T-cell (primary cell): ENCODE measurements at places on chromosomes 12 and 14.

DNA sequence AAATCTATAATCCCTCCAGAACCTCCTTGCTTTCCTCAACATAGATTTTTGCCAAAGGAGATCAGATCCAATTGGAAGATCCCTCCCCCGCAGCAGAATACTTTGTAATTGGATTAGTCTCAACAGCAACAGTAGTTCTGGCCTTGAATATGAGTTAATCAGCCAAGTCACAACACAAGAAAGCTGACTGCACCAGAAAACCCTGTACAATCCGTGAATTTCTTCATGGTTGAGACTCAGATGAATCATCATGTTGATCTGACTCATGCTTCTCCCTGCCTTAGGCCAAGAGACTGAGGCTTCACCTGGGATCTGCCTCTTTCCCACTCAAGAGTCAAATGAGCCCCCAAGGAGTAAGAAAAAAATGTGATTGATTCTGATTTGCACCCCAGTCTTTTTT is 3.0 kb upstream of the METTL17 start:
- no peak overlapping the region for H3K27ac ChIP-seq
- H3K36me3 ChIP-seq = peaks cover 1% of the 10 kb centered on the region
- H3K4me1 ChIP-seq = peaks cover 10% of the 10 kb centered on the region
- no peak overlapping the region for H3K4me3 ChIP-seq

DNA sequence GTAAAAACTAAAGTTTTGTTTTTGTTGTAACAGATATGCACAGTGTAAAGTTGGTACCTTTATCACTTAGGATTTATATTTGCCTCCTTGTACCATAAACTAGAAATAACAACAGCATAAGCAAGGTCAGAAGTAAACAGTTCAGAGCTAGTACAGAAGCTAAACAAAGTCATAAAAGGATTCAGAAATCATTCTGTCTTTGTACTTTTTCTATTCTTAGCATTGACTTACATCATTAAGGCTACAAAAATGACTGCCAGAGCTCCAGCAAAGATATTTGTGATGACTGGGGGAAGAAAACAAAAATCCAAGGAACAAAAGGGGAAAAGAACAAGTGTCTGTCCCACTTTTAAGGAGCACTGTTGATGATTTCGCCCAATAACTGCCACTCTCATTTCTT is 347.2 kb downstream of the CCDC91 start:
- H3K27ac ChIP-seq = no peak overlapping the region
- DNase-seq = no peak
- no peaks in the 10 kb centered on the region for H3K4me1 ChIP-seq
- no peaks in the 10 kb centered on the region for H3K27me3 ChIP-seq

GRCh38 chr12:116282371-116283286 is 5.1 kb upstream of the MED13L start:
- peaks cover 11% of the 10 kb centered on the region for H3K4me1 ChIP-seq
- H3K27ac ChIP-seq = no peak overlapping the region
- peak overlapping the region; percentile 19 for H3K4me3 ChIP-seq
- DNase-seq = no peak

DNA sequence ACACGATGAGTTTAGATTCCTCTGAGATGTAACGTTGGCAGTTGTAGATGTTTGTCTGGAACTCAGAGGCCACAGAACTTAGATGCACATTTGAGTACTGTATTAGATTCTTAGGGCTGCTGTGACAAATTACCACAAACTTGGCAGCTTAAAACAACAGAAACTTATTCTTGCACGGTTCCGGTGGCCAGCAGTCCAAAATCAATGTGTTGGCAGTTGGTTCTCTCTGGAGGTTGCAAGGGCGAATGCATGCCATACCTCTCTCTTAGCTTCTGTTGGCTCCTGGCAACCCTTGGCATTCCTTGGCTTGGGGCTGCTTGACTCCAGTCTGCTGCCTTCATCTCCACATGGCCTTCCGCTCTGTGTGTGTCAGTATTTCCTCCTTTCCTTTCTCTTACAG is 118.9 kb downstream of the C12orf75 start:
- no peaks in the 10 kb centered on the region for H3K4me1 ChIP-seq
- H3K27ac ChIP-seq = no peak overlapping the region
- H3K4me3 ChIP-seq = no peak overlapping the region
- no peaks in the 10 kb centered on the region for H3K36me3 ChIP-seq
- DNase-seq = no peak

GRCh38 chr14:104158827-104159798 is 20.7 kb downstream of the KIF26A start:
- DNase-seq = no peak
- no peaks in the 10 kb centered on the region for H3K36me3 ChIP-seq
- no peaks in the 10 kb centered on the region for H3K27me3 ChIP-seq

GRCh38 chr12:54857406-54857805 is 3.1 kb downstream of the MUCL1 start:
- no peak overlapping the region for H3K27ac ChIP-seq
- no peak for DNase-seq
- H3K36me3 ChIP-seq = no peaks in the 10 kb centered on the region
- no peaks in the 10 kb centered on the region for H3K27me3 ChIP-seq
- no peaks in the 10 kb centered on the region for H3K4me1 ChIP-seq
- H3K4me3 ChIP-seq = no peak overlapping the region

GRCh38 chr12:53218551-53219291 is 11.7 kb upstream of the ITGB7 start:
- H3K36me3 ChIP-seq = peaks cover 19% of the 10 kb centered on the region
- DNase-seq = no peak
- peaks cover 40% of the 10 kb centered on the region for H3K4me1 ChIP-seq
- peak overlapping the region; percentile 92 for H3K27ac ChIP-seq

DNA sequence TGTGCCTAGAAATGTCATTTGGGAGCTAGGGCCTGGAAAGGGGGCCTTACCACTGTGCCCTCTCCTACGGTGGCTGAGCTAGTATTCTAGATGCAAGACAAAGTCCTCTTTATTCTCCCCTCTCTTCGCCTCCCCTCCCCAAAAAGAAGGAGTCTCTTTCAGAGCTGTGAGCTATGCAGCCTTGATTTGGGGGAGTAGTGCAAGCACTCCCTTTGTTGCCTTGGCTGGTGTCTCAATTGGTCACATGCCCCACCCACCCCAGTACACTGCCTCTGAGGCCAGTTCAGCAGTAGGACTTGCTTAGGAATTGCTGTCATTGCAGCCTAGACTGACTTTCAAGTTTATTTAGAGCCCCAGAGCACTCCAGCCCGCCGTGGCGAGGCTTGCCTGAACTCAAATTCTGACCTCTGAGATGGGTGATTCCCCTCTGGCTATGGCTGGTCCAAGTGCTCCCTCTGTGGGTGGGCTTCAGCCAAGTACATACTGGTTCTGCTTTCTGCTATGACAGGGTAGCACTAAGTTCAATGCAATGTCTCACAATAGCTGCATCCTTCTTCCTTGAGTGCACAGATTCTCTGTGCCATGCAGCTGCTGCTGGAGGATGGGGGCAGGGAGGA is 37.0 kb upstream of the FBXO33 start:
- H3K4me1 ChIP-seq = no peaks in the 10 kb centered on the region
- H3K27ac ChIP-seq = no peak overlapping the region
- H3K4me3 ChIP-seq = no peak overlapping the region
- peak; percentile 19 for DNase-seq

DNA sequence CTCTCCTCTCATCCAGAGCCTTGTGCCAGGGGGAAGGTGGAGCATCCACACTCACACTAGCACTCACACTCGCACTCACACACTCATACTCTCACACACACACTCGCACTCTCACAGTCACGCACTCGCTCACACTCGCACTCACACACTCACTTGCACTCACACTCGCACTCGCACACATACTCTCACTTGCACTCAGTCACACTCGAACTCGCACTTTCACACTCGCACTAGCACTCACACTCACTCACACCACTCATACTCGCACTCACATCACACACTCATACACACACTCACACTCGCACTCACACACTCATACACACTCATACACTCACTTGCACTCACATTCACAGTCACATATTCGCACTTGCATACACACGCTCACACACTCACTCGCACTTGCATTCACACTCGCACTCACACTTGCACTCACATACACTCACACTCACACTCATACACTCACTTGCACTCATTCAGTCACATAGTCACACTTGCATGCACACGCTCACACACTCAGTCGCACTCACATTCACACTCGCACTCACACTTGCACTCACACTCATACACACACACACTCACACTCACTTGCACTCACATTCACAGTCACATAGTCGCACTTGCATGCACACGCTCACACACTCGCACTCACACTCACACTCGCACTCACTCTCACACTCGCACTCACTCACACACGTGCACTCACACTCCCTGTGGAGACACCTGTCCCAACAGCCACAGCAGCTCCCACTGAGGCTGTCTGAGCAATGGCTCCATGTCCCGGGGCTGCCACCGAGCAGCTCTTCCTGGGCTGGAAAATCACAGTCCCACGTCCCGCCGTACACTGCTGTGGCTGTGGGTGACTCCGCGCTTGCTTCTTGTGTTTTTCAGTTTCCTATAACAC is 12.3 kb upstream of the RIMBP2 start:
- peaks cover 11% of the 10 kb centered on the region for H3K27me3 ChIP-seq
- H3K4me1 ChIP-seq = no peaks in the 10 kb centered on the region
- no peak overlapping the region for H3K4me3 ChIP-seq
- H3K36me3 ChIP-seq = no peaks in the 10 kb centered on the region
- H3K27ac ChIP-seq = no peak overlapping the region
- no peak for DNase-seq

DNA sequence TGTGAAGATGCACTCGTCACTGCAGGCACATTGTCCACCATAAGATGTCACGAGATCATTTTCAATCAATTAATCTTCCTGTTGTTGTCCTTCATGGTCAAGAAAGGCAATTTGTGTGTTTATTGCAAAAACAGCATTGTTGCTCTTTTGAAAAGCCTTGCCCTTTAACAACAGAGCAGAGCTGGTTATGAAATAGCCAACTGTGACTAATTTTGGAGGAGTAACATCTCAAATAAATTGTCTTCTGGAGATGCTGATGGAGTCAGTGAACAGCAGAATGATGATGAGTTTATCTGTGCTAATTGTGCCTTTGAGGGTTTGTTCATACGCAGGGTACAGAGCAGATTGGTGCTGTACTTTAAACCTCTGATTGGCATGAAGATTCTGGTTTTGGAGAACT is 88.3 kb upstream of the E2F7 start:
- no peaks in the 10 kb centered on the region for H3K36me3 ChIP-seq
- no peaks in the 10 kb centered on the region for H3K4me1 ChIP-seq
- no peak for DNase-seq
- H3K27ac ChIP-seq = no peak overlapping the region

DNA sequence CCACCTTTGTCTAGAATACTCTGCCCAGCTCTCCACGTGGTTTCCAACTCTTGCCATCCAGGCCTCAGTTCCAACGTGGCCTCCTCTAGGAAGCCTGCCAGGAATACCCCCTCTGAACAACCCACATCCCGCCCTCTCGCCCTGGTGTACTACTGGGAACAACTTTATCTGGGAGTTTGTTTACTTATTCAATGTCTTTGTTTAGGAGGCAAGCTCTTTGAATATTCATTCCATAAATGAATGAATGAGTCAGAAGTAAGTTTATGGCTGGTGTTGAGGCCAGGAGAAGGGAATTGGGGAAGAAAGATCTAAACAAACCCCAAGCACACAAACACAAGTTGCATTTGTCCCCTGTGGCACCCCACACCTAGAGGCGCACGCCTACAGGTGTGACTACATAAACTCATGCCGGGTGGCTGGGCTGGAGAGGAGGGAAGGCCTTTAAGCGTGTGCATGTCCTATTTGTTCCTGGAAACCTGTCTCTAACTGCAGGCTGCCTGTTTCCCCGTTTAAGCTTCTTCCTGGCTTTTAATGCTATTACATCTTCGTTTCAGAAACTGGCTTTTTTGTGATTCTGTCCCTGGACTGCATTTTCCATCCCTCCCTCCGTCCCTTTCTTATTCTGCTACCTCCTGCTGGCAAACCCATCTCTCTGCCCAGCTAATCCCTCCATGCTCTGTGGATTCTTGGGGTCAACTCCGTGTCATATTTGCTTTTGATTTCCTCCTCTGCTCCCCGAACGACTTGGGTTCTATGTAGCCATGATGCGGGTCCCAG is 57.9 kb downstream of the FZD10 start:
- no peak overlapping the region for H3K27ac ChIP-seq
- H3K4me1 ChIP-seq = no peaks in the 10 kb centered on the region
- no peaks in the 10 kb centered on the region for H3K36me3 ChIP-seq
- H3K27me3 ChIP-seq = peaks cover 27% of the 10 kb centered on the region
- no peak overlapping the region for H3K4me3 ChIP-seq

DNA sequence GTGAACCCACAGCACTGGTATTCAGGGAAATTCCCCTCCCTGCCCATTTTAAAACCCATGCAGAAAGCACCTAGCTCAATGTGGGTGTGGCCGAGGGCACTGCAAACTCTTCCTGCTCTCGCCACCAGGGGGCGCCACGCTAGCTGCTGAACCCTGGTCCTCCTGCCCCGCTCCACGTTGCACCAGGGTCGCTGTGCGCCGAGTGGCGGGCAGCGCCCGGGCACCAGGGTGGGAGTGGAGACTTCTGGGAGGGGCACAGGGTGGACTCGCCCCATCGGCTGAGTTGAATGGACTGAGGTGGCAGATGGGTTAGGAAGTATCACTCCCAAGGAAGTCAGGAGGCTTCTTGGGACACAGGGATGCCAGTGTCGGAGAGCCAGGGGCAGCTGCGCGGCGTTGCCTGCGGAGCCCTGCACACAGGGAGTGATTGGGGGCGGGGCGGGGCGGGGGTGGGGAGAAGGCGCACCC is 48.1 kb upstream of the BCL11B start:
- no peaks in the 10 kb centered on the region for H3K36me3 ChIP-seq
- no peaks in the 10 kb centered on the region for H3K4me1 ChIP-seq
- H3K27me3 ChIP-seq = peaks cover 26% of the 10 kb centered on the region
- H3K27ac ChIP-seq = no peak overlapping the region
- no peak overlapping the region for H3K4me3 ChIP-seq

DNA sequence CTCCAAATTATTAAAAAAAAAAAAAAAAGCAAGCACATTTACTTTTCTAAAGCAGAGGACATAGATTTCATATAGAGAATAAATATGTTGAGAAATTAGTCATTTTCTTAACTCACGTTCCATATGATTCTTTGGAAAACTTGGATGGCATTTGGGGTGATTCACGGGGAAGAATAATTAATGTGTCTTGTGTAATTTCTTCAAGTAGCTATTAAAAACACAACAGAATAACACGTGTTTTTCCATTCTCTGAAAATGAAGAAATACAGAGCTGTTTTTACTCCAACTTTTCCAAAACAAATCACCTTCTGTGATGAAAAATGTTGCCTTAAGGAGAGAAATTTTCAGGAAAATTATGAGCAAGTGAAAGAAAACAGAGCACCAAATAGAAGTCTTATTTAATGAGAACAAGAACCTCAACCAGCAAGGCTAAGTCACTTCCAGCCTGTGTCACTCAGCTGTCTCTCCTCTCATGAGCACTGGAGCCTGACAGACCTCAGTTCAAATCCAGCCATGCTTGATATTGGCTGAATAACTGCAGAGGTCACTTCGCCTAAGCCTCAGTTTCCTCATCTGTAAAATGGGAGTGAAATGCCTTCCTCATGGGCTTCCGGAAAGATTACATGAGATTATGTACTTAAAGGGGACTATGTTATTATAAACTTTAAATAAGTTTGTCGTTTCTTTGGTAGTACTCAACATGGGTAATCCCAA is 42.8 kb upstream of the NUAK1 start:
- no peak for DNase-seq
- H3K4me3 ChIP-seq = no peak overlapping the region
- no peak overlapping the region for H3K27ac ChIP-seq
- no peaks in the 10 kb centered on the region for H3K36me3 ChIP-seq
